Jurkat, Clone E6-1 (cell line): ENCODE measurements at places on chromosomes 7 and 10.

- no peak for DNase-seq
Measured at GRCh38 chr7:26860361-26860760, 4.0 kb downstream of the SKAP2 start.

DNA sequence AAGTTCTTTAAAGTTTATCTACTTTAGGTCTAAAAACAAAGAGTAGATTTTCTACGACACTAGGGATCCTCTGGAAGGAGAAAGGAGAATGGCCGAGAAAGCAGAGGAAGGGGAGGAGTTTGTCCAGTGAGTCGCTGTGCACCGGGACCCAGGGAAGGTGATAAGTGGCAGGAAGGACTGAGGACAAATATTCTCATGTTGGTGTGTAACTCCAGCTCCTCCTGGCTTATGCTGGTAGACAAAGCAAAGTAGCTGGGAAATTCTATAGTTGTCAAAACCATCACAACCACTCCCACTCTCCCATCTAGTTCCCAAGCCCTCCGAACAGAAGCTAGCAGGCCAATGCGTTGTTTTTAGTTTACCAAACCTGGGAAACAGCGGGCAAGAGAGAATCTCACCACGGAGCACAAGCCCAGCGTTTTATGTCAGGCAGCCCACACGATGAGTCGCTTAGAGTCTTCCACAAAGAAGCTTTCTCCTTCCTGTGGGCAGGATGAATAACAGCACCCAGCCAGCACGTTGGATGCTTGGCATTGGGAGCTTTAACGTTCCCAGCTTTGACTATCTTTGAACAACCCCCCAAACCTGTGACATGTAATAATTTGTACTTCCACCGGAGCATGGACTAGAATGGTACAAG lies 32.9 kb upstream of the JCAD start:
- no peak for DNase-seq

GRCh38 chr10:11594589-11595394 lies 16.7 kb downstream of the USP6NL start:
- DNase-seq, result no peak

DNA sequence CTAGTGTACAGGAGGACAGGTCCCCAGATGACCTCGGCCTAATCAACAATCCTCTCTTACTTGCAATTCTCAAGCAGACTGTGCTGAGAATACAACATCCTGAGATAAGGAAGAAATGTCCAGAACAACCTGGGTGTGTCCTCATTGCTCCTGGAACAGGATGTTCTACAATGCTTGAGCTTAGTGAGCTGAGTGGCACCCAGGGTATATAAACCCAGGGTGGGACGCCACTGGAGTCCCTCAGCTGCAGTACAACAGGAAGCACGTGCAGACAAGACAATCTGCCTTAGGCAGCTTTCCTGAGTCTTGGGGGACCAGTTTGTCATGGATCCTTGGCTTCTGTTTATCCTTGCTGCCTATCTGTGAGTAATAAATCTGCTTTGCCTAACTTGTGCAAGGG lies 27.7 kb upstream of the SLC25A13 start:
- peak; percentile 1 for DNase-seq

- DNase-seq, result no peak
Measured at GRCh38 chr10:100368721-100369120, 21.7 kb downstream of the SCD start.
